ENCODE measurements at places on chromosomes 4 and X.

DNA sequence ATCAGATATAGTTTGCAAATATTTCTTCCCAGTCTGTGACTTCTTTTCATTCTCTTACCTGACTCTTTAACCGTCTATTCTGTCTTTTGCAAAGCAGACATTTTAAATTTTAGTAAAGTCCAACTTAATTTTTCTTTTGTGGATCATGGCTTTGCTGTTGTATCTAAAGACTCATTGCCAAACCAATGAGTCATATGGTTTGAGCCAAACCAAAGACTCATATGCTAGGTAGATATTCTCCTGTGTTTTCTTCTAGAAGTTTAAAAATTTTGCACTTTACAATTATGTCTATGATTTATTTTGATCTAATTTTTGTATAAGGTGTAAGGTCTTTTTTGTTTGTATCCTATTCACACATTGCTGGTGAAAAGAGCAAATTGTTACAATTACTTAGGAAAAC lies 446.8 kb downstream of the ANKRD50 start:
- DNase-seq: no peak

- DNase-seq: no peak
Observed at GRCh38 chr4:26782168-26782829, 78.3 kb upstream of the STIM2 start.

DNA sequence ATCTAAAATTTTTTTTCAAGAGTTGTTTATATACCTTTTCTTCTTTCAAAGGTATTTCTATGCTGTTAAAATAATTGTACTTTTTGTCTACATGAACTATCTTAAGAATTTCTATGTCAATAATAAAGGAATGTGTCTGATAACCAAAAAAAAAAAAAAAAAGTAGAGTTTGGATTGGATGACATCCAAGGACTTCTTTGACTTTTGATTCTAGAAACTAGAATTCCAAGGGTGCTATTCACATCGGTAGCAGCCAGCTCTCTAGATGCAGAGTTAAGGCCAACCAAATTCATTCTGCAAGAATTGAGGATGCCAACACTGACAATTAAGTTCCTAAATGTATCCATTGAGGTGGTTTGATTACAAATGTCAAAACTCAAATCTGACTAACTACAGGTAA lies 42.0 kb upstream of the PRKG2 start:
- DNase-seq: no peak

DNA sequence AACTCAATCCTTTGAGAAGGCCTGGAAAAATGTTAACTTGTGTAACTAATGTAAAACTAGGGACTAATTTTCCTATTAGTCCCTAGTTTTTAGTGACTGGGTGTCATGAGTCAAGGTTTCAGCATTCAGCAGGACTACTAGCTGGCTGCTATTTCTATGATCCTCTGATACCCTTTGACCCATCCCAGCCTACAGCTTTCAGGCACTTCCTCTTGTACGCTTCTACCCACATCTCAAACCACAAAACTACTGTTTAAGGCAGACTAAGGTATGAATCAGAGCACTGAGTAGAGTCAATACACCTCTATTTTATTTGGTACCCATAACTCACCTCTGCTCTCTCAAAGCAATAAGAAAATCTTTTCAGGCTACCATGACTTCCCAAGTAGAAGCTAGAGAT lies 809.6 kb downstream of the PDHA2 start:
- no peak for DNase-seq

GRCh38 chr4:48635310-48635709 lies 144.8 kb downstream of the FRYL start:
- no peak for DNase-seq

DNA sequence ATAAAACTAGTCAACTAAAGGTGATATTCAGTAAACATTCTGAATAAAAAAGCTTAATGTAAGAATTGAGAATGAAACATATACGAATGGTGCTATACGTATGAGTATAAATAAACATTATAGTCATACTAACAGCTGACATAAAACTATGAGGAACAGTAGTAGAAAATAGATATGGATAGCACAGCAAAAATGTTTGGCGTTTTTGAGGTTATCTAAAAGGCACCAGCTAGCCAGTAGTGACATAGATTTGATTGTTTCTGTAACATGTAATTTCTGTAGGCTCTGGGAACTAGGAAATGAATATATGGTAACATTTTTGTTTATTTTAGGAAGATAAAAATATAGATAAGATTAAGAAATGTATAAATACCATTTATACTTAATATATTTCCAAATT lies 69.3 kb downstream of the SNX25 start:
- DNase-seq: no peak

DNA sequence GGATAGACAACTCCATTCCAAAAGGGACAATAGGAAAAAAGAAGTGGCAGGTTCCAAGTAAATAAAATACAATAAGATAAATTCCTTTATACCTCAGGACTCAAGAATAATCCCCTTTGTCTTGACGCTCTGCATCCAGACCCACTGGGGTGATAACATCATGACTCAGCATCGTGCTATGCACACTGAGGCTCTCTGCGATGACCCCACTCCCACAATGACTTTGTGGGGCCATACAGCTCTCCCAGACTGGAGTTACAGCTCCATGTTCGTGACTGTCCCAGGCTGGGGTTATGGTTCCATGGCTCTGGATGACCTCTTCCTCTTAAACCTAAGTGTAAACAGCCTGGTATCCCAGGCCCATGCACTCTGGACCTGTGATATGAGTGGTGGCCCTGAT lies 254.5 kb upstream of the ADGRL3 start:
- DNase-seq: no peak

GRCh38 chr4:15078682-15079642 lies 76.7 kb downstream of the CPEB2 start:
- no peak for DNase-seq

DNA sequence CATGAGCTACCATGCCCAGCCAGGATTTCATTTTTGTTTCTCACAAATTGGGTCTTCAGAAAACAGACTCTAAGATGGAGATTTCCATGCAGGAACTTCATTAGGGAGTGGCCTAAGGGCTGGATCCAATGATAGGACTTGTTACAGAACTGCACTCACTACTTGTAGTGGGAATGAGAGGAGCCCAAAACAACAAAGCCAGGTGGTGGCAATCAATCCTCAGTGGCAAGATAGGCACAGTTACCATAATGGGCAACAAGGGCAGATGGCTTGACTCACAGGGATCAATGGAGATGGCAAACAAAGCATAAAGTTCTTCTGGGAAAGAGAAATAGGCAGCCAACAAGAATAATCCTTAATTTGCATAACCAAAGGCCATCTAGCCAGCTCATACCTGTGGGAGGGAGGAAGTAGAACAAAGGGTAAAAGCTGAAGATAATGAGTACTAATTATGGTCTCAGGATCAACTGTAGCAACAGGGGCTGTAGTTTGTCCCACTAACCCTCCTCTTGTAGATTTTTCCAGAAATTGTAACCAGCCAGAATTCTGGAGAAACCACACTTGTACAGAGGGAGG lies 72.8 kb upstream of the MAPK10 start:
- DNase-seq: no peak

DNA sequence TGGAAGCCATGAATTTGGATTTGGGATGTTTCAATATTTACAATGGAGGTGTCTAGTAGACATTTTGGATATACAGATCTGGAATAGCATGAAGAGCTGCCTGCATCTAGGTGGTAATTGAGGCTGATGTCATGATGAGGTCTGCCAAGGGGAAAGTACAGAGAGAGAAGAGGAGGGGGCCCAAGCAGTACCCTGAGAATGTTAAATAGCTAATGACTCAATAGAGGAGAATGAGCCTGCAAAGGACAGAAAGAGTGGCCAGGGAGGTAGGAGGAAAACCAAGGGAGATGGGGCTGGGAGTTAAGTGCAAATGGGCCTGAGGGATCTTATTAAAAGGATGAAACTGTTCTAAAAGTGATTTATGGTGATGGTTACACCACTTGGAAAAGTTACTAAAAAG lies 182.2 kb upstream of the KIT start:
- no peak for DNase-seq

- DNase-seq: no peak
Observed at GRCh38 chr4:4248885-4249203, 821 bp upstream of the TMEM128 start.

DNA sequence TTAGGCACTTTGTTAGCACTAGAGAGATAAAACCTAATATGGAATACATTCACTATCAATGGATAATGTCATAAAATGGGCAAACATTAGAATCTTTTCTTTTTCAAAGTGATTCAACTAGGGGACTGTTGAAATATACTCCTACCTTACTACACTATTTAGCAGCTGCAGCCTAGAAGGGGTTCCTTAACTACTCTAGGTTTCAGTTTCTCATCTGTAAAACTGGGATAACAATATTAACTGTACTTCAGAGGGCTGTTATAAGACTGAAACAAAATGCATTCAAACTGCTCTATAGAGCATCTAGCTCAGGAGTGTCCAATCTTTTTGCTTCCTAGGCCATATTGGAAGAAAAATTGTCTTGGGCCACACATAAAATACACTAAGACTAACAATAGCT lies 147.4 kb downstream of the CDS1 start:
- DNase-seq: no peak

DNA sequence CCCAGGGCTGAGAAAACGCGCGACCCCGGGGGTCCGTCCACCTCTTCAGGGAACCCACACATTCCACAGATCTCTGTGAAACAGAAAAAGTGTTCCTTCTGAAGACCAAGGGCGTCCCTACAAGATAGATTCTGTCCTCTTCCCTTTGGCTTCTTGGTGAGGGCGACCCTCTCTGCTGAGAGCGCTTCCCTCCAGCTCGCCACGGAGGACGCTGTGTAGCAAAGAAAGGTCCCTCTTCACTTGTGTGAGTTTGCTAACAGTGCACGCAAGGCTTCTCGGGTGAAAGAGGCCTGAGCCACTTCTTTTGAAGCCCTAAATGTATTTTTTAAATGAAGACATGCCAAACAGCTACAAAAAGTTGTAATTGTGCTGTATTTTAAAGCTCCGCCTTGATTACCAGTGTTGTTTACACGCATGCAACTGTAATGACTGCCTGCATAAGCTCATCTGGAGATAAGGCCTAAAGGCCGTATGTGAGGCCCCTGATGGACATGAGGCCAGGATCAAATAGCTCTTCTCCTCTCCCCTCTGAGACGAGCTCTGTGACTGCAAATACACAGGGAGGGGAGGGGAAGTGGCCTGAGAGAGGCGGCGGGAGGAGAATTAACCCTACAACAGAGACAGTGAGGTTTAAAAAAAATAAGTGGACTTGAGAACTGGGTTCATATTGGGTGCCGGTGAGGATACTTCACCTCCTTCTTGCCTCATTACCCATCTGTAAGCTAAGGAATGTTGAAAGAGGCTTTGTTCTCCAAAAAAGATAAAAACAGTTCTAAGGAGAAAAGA lies 95.5 kb downstream of the SOWAHB start:
- DNase-seq: no peak

DNA sequence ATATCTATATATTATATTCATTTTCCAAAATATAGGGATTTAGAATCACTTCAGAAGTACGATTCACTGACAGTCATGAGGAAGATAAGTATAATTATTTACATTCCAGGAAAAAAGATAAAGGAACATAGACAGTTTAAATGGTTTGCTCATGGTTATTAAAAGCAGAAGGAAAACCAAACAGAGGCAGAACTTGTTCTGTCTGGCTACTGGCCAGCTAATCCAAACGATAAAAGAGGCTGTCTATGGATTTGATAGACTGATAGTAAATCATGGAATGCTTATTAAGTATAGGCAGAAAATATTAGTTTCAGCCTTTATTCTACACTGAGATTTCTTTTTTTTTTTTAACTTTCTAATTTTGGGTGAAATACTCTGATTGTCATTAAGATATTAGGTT lies 50.2 kb downstream of the RPGR start:
- no peak for DNase-seq

DNA sequence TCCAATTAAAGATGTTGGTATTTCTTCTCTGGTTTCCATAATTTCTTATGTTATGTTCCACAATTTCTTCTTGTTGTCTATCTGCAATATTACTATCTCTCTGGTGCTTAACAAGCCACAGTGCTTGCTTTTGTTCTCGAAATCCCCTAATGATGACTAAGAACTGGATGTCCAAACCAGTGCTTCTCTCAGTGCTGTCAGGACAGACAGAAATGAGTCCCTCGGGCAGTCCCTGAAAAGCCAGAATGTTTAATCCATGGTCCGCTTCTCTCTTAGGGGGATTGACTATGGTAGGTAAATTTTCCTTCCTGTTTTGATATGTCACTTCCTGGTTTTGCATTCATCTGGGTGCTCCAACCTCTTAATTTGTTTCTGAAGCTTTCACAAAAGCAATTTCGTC lies 321.6 kb upstream of the PCDH10 start:
- no peak for DNase-seq

DNA sequence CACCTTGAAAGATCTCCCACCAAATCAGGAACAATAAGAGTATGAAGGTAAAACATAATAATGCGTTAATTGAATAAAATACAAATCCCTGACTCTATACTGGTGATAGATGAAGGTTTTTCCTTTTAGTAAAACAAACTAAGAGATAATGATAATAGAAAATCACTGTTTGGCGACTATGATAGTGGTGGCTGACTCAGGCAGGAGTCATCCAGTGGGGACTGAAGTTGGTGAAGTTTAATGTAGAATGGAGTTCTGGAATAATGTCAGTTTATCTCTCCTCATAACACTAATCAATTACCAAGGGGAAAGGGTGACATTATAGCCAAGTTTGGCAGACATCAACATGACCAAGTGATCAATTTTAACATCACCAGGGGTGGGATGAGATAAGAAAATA lies 21.3 kb downstream of the ABCG2 start:
- DNase-seq: no peak

DNA sequence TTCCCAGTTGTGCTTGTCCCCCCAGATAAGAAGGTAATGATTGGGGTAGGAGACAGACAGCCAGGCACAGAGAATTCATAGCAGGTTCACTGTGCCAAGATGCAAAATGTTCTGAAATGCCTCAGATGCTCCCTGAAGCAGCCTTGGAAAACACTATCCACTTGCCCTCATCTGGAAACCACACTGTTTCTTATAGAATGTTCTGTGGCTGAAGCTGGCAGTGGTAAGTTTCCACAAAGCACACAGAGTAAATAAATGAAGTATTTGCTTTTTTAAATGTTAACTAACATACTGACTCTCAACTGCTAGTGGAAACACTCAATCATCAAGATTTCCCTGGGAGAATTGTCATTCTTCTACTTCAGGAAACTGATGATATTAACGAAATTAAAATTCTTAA lies 311.4 kb downstream of the PRDM5 start:
- no peak for DNase-seq

- no peak for DNase-seq
Observed at GRCh38 chr4:76377911-76378310, 43.0 kb downstream of the CCDC158 start.

- DNase-seq: no peak
Observed at GRCh38 chr4:53011259-53011905, 149.3 kb downstream of the RASL11B start.

- DNase-seq: no peak
Observed at GRCh38 chrX:131271826-131272225, 17.3 kb downstream of the IGSF1 start.

GRCh38 chr4:118736900-118737299 lies 51.7 kb downstream of the METTL14 start:
- DNase-seq: no peak

- no peak for DNase-seq
Observed at GRCh38 chr4:118322831-118323502, 29.8 kb downstream of the PRSS12 start.

Data from GOT3 (cell line).